Left renal pelvis (tissue), 4 donors: ENCODE measurements at places on chromosomes 2 and 18.
A peak's percentile ranks its signal among the peaks of the same experiment; 100 is the strongest.

DNA sequence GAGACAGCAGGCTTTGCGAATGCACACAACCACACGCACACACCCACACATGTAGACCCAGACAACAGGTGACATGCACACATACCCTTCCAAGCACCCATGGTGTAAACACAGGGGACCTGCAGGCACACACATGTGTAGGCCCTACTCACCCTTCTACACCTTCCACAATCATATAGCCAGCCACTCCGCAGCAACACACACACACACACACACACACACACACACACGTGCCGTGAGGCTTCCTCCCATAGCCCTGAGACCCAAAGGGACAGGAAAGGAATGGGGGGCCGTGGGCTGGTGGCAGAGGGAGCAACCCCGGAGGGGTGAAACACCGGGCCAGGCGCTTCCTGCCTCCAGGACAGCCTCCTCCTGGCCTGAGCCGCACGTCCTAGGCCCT is 37.4 kb downstream of the BIN1 start:
- DNase-seq, result no peak

- no peak for DNase-seq
These were observed 73.2 kb downstream of the MAP4K4 start for GRCh38 chr2:101770726-101771125.

- no peak for DNase-seq
These were observed 1784.4 kb downstream of the SUCLG1 start for GRCh38 chr2:82674652-82675051.

DNA sequence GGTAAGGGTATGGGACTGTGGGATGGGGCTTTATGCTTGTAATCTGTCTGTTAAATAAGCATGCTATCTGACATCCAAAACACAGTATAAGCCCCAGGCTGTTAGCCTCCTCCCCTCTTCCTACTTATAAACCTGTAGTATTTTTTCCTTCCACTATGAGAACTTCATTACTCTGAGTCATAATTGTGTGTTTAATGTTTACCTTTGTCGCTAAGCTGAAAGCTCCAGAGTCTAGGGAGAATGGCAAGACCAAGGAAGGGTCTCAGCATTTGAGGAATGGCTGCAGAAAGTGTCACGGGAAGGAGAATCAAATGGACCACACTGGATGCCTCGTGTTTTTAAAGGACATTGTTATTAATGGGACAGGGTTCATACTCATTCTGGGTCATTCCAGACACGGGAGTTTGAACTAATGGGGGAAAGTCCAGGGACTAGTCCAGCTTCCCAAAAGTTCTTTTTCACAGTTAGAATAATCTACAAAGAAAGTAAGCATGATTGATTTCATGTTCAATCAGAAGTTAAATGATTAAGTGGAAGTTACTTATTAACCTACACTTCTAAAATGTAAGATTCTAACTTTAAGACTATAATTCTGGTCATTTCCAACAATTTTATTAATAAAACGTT is 292.2 kb downstream of the AFF3 start:
- no peak for DNase-seq

DNA sequence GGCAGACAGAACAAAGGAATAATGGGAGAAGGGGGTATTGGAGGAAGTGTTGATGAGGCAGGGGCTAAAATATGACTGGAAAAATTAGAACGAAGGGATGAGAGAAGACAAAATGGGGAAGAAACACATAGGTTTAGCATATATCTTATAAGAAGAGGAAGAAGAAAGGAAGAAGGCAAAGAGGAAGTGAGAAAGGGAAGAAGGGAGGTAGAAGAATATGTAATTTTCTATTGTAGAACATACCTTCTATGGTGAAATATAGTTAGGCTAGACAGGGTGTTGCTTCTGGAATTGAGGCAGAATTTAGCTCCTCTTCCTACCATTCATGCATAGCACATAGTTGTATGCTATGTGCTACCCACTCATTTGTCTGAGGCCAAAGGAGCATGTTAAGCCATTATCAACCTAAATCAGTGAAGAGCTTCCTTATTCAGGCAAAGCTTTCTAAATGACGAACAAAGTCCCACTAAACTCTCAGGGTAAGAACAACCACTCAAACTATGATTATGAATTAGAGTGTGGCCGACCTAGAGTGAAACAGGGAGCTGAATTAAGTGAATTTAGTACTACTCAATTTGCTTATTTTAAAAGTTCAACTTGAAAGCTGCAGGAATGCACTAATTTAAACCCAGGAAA is 180.9 kb upstream of the GALNT5 start:
- DNase-seq, result no peak

DNA sequence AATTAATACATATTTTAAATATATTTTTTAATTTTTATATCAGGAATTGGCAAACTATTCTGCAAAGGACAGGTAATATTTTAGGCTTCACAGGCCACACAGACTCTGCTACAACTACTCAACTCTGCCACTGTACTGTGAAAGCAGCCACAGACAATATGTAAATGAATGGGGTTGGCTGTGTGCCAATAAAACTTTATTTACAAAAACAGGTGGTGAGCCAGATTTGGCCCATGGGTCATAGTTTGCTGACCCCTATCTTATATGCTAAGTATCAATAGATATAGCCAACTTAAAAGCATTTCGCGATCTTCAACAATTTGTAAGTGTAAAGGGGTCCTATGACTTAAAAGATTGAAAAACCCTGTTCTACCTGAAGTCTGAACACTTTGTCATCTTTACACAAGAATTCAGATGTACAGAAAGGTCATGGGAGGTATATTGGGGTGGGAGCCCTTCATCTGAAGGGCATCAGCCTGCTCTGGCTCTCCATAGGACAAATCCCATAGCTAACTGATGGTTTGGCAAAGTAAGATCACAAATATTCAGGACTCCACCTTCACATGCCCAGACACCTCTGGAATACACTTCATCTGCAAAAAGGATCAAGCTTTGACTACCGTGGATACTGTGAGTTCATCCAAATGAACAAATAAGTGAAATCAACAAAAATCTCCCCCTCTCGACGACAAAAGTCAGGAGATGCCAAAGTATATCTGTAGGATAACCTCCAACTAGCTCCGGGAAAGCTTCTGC is 65.9 kb downstream of the C1D start:
- no peak for DNase-seq

DNA sequence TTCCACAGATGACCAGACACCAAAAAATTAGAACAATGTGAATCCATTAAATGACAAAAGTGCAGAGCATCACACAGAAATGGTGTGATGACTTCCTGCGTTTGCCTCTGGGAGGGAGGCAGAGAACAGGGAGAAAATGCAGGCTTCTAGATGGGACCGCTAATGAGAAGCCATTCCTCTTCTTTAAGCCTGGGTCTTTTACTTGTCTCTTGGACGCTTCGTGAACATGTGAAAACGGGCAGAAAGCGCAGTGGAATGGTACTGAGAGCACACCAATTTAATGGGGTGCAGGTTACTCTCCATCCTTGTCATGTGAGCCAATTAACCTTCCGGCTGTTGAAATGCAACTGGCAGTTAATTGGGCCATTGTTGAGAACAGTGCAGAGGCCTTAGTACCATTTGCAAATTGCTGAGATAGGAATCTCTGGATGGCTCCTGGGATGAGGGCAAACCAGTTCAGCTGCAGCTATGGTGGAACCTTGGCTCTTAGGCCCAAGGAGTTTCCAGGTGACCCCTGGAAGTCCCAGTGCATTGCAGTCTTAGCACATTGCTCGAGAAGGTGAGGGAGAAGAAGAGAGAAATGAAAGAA is 210.4 kb upstream of the CXCR4 start:
- no peak for DNase-seq

DNA sequence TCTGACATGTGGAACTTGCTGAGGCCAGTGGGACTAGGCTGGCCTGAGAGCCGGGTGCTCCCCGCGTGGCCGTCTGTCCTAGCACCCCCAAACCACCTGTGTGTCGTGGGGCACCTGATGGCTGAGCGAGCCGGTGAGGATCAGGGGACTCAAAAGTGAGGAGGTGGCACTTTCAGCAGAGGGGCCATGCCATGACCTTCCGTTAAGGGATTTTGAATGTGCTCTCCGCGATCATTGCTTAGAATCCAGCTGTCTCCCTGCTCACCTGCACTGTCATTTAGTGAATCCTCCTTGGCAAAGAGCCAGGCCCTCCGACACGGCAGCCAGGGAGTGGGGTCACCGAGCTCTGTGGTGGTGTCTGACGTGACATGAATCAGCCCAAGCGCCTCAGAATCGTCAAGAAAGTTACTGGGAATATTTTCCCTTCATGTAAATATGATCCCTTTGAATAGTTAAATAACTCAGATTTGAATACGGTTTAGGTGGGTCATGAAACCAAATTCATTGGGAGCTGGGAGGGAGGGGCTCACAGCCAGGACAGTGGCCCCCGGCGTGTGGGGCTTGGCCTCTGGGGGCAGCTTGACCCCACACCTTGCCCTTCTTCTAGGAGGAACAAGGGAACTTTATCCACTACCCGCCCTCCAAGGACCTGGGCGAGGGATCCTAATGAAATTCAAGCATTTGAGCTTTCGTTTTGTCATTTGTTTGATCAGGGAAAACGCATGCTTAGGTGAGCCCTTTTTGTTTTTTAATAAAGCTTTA is 9.5 kb downstream of the NFATC1 start:
- no peak for DNase-seq

- DNase-seq, result no peak
These were observed 79.1 kb downstream of the MCFD2 start for GRCh38 chr2:46836295-46837111.

DNA sequence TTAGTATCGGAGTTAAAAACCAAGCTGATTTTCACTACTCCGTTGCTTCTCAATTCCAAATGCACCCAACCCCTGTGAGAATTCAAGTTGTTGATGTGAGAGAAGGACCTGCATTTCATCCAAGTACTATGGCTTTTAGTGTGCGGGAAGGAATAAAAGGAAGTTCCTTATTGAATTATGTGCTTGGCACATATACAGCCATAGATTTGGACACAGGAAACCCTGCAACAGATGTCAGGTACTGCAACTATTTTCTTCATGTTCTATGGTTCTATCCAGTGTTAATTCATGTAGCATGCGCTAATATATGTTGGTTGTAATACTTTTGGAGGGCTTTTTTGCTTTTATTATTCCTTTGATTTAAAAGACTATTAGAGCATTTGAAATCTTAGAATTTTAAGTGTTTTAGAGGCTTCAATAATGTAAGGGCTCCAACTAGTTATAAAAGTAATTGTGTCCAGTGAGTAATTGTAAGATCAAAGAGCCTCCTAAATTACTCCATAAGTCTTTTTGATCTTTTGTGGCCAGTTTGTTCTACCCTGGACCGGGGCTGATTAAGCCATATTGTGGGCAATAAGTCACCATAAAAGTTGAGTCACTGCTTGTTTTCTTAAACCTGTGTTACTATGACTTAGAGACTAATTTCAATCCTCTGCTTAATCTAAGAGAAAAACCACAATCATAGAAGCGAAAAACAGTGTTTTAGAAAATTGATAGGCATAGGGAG is 22.9 kb downstream of the DSG4 start:
- DNase-seq, result no peak

DNA sequence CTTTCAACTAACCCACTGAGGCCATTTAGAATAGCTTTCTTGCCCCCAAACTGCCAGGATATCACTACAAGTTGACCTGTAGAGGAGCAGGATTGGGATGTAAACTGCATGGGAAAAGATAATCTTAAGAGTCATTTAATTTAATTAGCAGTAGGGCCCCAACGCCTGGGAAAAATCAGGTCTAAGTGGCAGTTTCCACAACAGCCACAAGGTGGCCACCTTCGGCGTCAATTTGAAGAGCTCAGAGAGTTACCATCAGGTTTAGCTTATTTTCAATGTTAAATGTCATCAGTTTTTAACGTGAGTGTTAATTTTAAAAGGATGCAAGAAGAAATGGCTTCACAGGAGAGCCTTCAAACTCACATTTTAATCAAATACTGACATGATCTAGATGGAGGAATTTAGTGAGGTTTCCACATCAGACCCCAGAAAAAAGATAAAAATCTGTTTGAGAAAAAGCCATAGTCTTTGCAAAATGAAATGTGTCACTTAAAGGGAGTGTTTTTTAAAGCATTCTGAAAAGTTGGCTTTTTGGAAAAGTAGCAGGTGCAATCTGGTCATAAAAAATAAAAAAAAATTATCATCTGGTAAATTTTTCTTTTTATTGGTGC is 77.3 kb upstream of the UPP2 start:
- no peak for DNase-seq

- no peak for DNase-seq
These were observed 79.9 kb upstream of the STK39 start for GRCh38 chr2:168327328-168327727.

DNA sequence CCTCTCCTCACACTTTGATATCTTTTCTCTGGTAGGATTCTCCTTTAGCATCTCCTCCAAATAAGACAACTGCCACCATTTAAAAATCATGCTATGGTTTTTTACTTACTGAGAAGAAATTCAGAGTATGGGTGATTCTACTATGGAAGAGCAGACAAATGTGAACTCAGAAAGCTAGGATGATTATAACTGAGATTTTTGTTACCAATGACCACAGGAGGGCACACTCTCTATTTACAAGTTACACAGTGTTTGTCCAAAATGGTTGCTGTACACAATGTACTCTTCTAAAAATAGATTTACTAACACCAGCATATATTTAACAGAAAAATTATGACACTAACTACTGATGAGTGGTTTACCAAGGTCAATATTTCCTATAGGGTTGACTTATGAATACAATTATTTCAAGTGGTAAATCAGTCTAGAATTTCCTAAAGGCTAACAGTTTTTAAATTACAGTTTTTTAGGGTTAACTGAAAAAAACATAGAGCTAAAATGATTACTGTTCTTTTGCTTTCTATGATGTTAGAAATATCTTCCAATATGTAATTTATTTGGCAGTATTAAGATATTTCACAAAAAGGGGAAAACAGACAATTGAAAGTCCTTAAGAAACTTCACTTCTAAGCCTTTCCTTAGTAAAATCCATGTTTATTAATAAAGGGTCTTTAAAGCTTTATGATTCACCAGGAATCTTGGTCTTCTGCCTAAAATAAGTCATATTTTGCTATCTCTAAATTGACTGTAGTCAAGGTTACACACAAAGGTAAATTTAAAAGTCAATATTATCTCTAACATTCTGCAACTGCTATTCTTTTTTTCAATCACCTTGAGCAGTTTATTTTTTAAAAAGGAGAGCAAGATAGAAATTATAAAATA is 57.2 kb downstream of the MAP4K3 start:
- peak; percentile 46 for DNase-seq

DNA sequence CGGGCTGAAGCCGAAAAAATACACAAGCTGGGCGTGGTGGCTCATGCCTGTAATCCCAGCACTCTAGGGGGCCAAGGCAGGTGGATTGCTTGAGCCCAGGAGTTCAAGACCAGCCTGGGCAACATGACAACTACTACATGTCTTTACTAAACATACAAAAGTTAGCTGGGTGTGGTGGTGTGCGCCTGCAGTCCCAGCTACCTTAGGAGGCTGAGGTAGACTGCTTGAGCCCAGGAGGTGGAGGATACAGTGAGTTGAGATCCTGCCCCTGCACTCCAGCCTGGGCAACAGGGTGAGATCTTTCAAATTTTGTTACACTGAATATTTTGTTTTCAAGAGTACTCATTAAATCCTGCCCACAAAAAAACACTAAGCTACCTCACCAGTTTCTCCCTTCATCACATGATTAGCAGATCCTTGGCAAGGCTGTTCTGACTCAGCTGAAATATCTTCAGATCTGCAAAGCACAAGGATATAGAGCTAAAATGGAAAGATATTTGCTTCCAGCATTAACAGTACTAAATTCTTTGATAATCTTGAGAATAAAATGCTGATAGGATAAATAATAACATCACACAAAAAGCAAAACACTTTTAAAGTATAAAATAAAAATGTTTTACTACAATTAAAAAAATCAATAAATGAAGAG is 28.2 kb upstream of the MCM6 start:
- no peak for DNase-seq
